Right cardiac atrium (tissue), 5 donors: ENCODE measurements at places on chromosomes 1 and 21.

- no peak for DNase-seq
Measured at GRCh38 chr1:54165146-54165545, 12.3 kb upstream of the CDCP2 start.

GRCh38 chr1:197677752-197678295 is 97.5 kb downstream of the DENND1B start:
- no peak for DNase-seq

DNA sequence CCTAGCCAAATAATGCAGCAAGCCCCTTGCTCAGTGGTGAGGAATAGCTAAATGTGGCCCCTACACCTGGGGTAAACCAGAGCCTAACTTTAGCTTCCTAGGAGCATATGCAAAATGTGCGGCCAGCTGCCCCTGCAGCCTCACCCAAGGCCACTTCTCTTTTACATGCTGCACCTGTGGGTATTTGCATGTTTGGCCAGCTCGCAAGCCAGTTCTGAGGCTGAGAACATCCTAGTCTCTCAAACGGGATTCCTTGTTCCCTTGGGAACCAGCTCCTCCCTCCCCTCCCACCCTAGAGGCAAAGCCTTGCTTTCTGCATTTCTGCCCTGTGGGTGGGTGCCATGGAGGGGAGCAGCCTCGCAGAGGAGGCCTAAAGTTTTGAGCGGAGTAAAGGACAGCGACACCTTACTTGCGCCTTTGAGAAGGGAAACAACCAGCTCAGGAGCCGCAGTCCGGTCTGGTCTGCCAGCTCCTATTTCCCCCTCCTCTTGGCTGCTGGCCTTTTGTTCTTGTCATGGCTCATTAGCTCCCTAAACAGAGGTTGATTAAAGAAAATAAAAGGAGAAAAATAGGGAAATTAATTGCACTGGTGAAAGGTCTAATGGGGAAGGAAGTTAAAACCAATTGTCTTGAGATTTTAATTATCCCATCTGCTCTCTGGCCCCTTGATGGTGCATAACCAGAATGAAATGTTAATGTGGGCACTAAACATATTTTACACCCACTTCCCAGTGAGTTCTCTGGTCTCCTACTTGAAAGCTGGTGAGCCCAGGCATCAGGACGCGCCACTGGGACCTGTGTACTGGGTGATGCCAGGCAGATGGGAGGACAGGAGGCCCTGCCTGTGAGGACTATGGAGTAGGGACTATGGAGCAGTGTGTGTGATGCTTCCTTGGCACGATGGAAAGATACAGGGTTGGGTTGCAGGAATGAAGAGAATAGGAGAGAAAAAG is 68.7 kb downstream of the TEX35 start:
- no peak for DNase-seq

DNA sequence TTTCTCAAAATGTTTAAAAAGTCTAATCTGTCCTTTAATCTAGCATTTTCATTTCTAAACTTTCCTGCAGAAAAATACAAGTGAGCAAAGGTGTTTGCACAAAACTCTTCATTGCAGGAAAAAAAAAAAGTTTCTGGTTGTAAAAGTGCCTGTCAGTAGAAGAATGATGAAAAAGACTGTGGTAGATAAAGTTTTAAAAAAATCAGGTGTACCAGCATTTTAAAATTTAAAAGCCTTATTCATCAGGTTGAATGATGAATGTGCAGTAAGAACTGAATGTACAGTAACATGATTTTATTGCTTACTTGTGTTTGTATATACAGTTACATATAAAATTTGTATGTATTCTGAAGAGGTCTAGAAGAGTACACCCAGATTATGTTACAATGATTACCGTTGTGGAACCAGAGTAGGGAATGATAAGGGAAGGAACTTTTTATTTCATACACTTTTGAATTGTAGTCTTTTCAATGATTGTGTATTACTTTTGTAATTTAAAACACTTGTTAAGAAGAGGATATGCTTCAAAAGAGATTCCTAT is 54.0 kb downstream of the FNBP1L start:
- no peak for DNase-seq

GRCh38 chr1:25825605-25826004 is 5.9 kb downstream of the MTFR1L start:
- DNase-seq: no peak

DNA sequence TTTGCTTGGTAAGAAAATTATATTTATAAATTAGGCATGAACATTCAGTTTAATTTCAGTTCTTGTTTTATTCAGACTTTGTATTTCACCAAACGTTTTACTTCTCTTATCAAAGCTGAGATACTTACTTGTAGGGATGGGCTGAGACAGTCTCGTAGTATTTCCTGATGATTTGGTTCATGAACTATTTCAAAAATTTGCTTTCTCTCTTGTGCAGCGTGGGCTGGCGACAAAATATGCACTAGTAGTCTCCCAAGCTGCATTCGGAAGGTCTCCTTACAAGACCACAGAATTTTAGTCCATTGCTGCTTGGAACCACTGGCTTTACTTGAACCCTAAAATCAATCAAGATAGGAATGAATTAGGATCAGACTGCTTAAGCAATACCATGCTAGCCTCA is 91.7 kb upstream of the GNG4 start:
- no peak for DNase-seq

- no peak for DNase-seq
Measured at GRCh38 chr1:8822373-8823294, 5.2 kb upstream of the RERE start.

GRCh38 chr1:11299225-11299574 is 26.2 kb downstream of the UBIAD1 start:
- DNase-seq: no peak

- DNase-seq: no peak
Measured at GRCh38 chr1:204626381-204626780, 59.2 kb downstream of the LRRN2 start.

- no peak for DNase-seq
Measured at GRCh38 chr1:14128096-14128495, 428.1 kb downstream of the PRDM2 start.

DNA sequence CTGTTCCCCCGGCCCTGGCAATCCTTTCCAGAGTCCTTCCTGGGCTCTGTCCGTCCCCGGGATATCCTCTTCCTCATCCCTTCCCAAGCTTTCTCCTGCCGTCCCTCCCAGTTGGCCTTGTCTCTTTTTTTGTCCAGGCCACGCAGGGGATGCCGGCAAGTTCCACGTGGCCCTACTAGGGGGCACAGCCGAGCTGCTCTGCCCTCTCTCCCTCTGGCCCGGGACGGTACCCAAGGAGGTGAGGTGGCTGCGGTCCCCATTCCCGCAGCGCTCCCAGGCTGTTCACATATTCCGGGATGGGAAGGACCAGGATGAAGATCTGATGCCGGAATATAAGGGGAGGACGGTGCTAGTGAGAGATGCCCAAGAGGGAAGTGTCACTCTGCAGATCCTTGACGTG is 13.4 kb upstream of the SVBP start:
- DNase-seq: no peak

- DNase-seq: peak; percentile 40
Measured at GRCh38 chr1:7940745-7941436, at the start of gene TNFRSF9. TNFRSF9 (minus strand) TSS chr1:7940839; CDS start chr1:7939994, 845 bp downstream.

- DNase-seq: no peak
Measured at GRCh38 chr21:42317826-42318746, 2.9 kb upstream of the TFF3 start.

DNA sequence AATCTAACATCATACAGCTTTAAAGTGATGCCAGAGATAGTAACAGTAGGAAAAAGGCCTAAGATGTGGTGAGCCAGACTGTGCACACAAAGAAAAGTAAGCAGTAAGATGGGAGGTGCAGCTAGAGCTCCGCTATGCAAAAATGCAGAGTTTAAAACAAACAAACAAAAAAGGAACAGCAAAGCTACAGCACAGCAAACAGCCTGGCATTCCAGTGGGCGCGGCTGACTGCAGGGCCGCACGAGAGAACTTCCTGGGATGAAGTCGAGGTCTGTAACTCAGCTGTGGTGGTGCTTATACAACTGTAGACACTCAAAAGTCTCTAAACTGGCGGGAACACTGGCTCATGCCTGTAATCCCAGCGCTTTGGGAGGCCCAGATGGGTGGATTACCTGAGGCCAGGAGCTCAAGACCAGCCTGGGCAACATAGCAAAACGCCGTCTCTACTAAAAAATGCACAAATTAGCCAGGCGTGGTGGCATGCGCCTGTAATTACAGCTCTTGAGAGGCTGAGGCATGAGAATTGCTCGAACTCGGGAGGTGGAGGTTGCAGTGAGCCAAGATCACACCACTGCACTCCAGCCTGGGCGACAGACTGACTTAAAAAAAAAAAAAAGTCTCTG is 30.1 kb downstream of the PRDM15 start:
- no peak for DNase-seq

- peak; percentile 66 for DNase-seq
Measured at GRCh38 chr21:44931137-44931500, 8.7 kb upstream of the SLX9 start.

DNA sequence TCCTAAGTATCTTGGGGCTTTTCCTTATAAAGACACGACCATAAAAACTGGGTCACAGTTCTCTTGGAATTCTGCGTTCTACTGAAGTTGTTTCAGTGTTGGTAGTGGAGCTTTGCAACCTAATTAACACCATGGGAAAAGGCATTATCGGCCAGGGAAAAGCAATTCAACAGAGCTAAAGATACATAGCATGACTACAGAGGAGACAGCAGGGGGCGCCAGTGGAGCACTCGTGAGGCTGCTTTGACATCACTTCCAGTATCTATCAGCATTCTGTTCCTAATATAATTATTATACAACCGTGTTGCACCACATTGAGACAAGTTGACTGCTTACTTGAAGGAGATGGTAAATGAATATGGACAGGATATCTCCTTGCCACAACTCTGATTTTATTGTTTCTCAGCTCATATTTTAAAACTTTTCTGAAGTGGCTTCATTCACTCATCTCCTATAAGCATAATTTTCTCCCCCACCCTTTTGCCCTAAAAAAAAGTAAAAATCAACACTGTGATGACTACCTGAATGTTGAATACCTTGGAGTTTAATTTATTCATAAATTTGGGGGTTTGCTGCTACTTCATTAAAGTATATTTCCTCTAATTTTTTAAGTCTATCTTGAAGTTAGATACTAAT is 39.4 kb downstream of the ZP4 start:
- peak; percentile 56 for DNase-seq

DNA sequence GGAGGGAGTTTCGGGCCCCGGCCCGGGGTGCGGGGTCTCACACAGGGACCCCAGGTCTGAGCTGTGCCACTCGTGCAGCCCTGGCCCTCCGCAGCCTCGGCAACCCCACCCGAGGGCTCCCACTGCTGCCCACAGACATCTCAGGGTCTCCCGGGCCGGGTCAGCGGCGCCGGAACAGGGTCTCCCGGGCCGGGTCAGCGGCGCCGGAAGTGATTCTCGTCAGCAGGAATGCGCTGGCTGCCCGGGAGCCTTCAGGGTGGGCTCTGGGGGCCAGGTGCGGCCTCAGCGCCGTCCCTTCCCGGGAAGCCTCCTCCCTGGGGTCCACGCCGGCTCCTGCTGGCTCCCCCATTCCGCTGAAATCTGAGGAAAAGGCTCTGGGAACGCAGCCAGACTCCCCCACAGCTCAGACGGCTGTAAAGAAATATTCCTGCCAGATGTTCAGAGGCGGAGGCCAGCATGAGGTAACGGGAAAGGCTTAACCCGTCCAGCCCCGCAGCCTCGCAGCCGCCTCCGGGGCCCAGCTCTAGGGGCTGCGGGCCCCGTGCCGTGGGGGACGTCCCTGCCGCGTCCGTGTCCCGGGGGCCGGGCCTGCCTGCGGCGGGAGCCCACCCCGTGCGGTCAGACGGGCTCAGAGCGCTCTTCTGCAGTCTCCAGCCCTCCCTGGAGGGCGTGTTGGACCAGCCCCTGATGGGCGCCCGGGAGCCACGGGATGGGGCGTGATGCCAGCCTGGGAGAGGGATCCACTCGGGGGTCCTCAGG is 8.7 kb upstream of the COL6A1 start:
- peak; percentile 95 for DNase-seq

DNA sequence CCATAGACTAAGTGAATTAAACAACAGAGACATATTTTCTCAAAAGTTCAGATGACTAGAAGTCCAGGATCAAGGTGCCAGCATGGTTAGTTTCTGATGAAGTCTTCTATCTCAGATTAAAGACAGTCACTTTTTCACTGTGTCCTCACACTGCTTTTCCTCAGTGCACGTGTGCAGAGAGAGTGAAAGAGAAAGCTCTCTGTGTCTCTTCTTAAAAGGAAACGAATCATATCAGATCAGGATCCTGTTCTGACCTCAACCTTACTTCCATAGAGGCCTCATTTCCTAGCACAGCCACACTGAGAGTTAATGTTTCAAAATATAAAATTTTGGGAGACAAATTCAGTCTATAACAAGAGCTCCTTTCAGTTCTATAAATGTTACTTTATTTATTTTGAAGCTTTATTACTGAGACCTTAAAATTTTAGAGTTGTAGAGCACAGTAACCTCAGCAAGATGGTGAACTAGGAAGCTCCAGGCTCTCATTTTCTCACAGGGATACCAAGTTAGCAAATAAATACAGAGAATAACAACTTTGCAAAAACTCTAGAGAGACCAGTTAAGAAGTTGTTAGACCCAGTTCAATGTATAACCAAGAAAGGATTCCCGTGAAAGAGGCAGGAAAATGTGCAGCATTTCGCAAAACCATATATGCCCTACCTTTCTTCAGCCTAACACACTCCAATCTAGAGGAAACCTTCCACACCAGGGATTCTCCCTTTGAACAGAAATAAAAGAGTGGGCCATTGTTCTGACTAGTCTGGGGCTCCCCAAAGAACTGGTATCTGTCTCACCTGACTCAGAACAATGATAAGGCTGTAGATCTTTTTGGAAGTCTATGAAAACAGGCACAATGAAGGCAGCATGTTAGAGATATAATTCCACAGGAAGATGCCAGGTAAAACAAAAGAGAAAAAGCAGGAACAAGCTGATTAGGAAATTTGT is 372.2 kb downstream of the MRPL39 start:
- DNase-seq: no peak

GRCh38 chr1:41672641-41673361 is 188.3 kb upstream of the EDN2 start:
- DNase-seq: no peak

- DNase-seq: no peak
Measured at GRCh38 chr1:21670059-21670881, 1.1 kb upstream of the RAP1GAP start.

DNA sequence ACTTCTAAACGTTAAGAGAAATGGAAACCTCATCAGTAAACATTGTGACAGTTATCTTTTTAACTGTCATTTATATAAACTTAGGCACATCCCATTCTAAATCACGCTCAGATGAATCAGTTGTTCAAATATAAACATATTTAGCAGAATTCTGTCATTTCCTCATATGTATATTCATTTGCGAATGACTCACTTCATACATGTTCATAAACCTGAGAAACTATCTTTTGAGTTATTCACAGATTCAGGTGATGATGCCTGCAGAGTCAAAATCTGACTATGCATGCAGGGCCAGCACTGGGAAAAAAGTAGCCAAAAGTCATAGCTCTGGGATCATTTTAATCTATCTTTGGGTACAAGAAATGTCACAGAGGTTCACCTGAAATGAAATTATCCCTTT is 153.8 kb upstream of the PKN2 start:
- DNase-seq: no peak

- DNase-seq: no peak
Measured at GRCh38 chr1:79052829-79053449, 46.4 kb upstream of the ADGRL4 start.

DNA sequence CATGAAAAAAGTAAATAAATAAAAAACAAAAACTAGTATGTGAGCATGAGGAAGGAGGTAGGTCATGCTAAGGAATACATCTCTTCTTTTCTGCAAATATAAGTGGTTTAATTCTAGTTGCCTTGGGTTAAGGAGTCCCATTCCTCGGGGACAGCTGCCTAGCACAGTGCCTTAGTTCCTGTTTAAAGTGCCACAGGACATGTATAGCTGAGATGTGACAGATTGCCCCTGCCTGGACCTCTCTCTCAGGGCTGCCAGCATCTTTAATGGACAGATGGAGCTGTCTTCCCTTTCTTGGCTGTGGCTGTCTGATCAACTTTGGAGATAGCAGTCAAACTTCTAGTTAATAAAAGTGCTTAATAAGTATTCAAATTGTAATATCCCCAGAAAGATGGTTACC is 50.0 kb downstream of the TSEN15 start:
- DNase-seq: no peak
